HAP-1 (cell line): ENCODE measurements at places on chromosomes 2 and 18.

DNA sequence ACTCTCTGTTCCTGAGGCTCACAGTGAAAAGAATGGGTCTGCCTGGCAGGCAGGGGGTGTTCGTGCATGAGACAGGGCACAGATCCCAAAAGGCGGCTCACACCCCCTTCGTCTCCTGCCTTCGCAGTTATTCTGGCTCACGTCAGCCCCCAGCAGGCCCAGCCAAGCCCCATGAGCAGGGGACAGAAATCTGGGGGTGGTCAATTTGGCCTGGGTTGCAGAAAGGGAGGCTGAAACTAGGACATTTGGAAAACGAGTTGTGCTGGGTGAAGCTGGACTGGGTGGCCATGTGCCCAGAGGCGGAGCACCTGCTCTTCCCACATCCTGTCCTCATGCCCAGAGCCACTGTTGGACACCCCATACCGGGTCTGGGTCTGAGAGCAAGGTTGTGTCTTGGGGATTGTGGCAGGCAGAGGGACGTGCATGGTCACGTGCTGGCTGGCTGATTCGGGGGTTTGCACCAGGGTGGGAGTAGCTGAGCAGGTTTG, 99.0 kb upstream of the MCFD2 start:
- no peak for DNase-seq

DNA sequence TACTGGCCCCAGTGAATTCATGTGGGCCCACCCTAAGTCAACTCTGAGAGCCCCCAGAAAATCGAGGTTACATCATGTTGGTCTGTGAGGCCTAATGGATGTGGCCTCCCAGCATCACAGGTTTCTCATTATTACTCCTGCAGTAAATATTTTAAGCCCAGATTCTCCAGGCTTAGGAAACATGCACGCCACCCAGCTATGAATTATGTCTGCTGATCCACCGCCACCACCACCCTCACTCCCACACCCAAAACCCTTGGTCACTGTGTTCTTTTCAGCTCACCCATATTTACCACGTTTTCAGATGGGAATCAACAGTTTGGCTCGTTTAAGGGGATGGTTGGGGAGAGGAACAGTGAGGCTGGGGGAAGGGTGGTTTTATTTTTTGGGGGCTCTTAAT, 128.6 kb downstream of the NCK2 start:
- no peak for DNase-seq

GRCh38 chr2:208207769-208208168, 17.9 kb upstream of the C2orf80 start:
- no peak for DNase-seq

- no peak for DNase-seq
These were observed 109.9 kb upstream of the EPC2 start for GRCh38 chr2:148534416-148535204.

GRCh38 chr18:23066504-23067039, 68.7 kb upstream of the CABLES1 start:
- DNase-seq: no peak

DNA sequence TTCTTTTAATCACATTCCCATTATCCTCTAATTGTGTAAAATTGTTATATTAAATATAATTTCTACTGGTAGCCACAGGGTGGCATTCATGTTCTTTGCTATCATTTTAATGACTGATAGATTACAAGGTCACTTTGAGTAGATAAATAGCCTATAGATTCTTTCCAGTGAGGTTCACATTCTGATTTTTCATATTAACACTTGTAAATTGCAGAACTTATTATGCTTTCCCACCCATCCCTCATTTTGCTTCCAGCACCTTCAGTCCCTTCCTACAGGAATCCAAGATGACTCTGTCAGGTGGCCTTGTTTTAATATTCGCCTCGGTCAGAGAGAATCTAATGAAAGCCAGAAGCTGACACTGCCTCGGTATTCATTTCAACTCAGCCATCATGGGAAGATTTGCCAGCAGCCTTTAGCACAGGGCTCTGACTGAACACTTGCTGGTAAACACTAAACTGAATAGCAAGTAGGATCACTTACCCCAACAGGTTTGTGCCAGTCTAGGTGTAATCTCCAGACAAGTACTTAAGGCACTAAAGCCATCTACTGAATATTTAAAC, 101.2 kb upstream of the FSHR start:
- DNase-seq: peak; percentile 63

DNA sequence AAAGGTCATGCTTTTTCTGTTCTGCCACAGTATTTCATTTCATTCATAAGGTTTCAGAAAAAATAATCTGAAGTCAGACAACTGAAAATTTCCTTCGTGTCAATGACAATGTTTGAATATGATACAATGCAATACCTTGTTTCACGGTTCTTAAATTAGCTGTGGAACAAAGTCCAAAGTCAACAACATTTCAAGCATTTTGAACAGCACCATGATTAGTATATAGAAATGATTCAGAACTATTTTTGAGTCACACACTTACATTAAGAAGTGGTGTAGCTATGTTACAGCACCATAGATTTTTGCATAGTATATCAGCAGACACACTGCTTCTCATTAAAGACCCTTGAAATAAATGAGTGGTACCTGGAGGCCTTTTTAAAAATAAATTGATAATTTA, 178.3 kb upstream of the DSEL start:
- no peak for DNase-seq

GRCh38 chr2:116145031-116145430, 1669.5 kb upstream of the DDX18 start:
- DNase-seq: no peak

DNA sequence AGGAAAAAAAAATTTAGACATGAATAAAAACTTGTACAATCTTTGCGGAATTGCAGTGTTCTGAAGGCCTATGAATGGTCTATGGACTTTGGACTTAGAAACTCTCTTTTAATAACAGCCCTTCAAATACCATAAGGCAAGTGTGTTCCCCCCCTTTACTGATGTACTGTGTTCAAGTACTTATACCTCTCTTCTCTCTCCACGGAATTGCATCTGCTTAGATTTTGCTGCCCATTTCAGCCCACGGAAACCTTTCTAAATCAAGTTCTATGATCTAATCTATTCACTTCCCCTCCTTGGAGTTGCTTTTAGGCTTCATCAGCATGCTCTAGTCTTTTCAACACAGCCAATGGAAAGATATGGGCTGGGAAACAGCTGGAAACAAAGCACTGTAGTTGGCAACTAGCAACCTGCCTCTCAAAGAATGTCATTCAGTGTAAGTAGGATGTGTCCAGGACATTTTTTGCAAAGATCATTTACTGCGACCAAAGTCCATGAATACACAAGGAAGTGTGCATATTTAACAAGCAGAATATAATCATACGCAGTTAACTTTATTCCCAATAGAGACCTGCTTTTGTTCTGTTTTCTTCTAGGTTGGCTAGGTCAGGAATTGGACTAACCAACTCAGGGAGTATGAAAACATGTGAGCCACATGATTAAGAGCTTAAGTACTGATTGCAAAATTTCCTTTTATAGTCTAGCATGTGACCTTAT, 58.0 kb downstream of the SLC40A1 start:
- no peak for DNase-seq

DNA sequence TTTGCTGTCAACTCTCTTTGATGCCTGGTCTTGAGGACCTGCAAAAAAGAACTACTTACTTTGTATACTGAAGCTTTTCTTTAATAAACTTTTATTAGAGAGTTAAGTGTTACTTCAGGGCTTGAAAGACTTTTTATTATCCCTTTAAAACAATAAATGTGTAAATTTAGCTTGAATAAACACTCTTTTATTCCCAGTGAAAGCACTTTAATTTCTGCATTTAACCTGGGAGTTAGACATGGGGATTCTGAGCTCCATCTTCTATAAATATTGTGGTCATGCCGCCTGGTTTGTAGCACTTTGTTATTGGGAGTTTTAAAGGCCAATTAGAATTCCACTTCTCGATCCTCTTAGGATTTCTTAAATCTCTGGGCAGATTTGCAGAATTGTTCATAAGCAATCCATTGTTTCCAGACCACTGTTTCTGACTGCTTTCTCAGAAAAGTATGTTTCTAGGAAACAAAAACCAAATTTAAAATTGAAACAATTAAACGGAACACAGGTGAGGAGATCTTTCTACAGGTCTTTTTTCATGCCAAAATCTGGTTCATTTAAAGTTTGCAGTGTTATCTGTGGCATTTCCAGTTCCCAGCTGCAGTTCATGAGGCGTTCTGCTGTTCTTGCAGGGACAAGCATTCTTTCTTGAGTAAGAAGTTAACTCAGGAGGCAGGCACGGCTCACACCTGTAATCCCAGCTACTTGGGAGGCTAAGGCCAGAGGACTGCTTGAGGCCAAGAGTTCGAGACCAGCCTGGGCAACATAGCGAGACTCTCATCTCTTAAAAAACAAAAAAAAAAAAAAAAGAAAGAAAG, 18.1 kb upstream of the E2F6 start:
- no peak for DNase-seq

DNA sequence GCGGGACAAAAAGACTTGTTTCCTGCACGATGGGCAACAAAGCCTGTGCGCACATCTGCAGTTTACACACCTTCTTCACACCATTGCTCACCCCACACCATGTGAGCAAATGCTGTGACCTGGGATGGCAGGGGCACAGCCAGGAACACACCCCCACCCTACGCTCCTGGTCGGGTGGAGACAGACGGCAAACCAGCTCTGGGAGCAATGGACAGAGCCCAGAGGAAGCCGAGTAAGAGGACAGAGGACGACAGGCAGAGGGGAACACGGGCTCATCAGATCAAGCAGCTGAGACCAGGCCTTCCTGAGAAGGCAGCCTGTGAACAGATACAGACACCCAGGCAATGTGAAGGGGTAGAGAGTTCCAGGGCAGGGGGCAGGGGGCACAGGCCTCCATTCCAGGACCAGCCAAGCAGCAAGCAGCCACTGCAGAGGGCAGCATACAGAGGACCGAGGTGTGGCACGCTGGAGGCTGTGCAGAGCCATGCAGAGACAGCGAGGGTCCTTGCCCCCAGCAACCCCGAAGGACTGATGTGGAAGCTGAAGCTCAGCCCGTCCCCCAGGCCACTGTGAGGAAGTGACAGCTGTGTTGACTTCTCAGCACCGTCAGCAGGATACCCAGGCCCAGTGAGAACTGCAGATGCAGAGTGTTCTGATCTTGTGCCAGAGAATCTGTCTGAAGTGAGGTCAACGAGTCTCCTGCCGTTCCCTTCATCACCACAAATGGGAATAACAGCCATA, 46.2 kb downstream of the PARD6G start:
- DNase-seq: no peak

DNA sequence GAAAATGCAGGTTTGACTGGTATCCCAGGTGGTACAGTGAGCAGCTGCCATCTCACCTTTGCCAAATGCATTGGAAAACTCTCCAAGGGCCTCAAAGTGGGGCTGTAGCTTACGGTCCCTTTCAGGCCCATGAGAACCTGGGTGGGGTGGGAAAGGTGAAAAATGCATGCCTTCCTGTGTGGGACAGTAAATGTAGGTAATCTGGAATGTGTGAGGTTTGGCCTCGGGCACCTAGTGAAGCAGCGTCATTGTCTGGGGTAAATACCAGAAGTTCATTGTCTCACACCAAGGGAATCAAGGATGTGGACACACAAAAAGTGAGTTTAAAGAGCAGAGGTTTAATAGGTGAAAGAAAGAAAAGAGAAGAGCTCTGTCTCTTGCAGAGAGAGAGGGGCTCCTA, 36.6 kb downstream of the TIMM21 start:
- peak; percentile 4 for DNase-seq

DNA sequence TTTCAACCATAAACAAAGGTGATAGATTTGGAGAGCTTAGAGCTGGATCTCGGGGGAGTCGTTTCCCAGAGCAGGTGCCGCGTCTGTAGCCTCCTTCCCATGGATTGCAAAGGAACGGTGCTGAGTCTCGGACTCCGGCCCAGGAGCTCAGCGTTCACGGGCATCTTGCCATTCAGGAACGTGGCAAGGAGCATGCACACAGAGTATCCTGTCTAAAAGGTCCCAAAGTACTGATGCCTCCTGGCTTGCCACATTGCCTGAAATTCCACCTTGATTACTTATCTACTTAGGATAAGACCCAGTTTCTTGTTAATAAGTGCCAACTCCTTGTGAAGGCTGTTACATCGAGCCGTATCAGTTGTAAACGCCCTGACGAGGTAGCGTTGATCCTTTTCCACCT, 197.8 kb upstream of the MYT1L start:
- DNase-seq: no peak

- no peak for DNase-seq
These were observed 7.7 kb downstream of the VRK2 start for GRCh38 chr2:58054264-58054663.

- DNase-seq: no peak
These were observed 47.4 kb upstream of the DNMT3A start for GRCh38 chr2:25389161-25389560.

DNA sequence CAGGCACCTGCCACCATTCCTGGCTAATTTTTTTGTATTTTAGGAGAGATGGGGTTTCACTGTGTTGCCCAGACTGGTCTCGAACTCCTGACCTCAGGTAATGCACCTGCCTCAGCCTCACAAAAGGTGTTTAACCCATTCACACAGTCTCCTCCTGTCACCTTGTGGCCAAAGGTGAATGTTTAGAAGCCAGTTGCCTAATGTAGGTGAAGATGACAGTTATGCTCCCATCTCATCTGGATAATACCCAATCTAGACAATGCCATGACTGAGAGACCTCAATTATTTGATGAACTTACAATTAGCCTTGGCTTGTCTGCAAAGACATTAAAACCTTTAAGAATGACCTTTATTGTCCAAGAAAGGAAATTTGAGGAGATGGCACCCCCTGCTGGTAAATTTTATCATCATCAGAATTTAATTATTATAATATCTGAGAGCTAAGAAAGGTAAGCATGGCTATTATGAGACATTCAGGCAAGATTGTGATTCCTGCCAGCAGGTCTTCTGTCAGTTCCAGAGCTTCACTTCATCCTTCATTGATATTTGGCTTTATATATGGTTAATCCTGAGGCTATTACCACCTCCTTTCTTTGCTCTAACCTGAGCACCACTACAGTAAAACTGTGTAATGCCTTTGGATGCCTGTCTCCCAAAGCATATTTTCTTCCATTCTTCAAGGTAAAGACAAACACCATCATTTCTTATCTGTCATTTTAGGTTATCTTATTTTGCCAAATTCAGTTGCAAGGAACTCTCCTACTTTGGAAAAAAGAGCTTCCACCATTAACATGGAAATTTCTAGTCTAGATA, 117.6 kb downstream of the FAM124B start:
- DNase-seq: peak; percentile 20

DNA sequence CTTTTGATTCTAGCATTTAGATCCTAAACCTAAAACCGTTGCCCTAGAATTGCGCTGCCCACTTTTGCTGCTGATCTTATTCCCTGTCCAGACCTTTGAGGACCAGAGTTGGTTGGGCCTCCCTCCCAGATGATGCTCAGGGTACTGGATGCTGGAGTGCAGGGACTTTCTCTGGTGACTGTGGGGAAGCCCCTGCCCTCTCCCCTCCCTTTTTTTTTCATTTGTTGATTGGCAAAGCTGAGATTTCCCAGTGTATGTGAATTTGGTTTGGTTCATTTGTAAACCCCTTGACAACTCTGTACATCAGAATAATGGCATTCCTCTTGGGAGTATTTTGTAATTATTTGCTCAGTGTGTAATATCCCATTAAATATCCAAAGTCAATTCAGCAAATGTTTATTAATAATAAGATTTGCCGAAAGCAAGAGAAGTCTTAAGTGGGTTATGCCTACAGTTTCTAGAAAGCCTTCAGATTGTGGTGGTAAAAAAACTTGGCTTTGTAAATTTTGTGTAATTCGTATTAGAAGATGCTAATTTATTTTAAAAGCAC, 28.3 kb downstream of the RAB31 start:
- no peak for DNase-seq
